ENCODE measurements at places on chromosomes 13 and 19.

- peak; percentile 85 for DNase-seq
These were observed 133.0 kb downstream of the SIPA1L3 start for GRCh38 chr19:38039966-38040365.

- DNase-seq = no peak
These were observed 6.5 kb upstream of the CIRBP start for GRCh38 chr19:1262623-1263123.

DNA sequence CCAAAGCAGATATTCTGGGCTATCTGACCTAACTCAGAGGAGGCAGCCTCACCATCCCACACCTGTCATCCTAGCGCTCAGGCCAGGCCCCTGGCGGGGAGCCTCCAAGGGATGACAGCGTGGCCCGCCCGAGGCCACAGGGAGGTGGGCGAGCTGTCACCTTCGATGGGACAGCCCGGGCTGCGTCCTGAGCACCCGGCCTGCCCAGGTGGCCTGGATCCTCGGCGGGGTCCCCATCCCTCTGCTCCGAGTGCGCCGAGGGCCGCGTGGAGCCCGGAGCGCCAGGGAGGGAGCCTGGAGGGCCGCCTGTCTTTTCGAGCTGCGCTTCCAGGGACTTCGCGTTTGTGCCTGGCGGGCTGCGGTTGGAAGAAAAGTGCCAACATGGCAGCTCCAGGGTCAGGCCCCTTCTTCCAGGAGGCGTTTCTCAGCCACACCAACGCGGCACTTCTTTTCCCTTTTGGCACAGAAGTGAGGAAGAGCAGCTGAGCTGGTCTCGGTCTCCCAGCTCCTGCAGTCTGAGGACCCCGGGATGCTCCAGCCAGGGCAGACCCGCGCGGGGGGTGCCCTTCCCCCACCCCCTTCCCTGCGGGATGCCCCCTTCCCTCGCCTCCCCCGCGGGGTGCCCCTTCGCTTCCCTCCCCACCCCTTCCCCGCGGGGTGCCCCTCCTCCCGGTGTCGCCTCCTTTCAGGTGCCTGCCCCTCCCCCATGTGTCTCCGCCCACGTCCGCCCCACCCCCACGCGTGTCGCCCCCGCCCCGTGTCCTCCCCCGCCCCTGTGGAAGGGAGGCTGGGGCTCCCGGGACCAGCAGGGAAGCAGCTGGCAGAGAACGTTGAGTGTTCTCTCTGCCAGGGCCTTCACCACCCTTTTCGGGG lies 42.3 kb downstream of the GJA3 start:
- peak; percentile 26 for DNase-seq

DNA sequence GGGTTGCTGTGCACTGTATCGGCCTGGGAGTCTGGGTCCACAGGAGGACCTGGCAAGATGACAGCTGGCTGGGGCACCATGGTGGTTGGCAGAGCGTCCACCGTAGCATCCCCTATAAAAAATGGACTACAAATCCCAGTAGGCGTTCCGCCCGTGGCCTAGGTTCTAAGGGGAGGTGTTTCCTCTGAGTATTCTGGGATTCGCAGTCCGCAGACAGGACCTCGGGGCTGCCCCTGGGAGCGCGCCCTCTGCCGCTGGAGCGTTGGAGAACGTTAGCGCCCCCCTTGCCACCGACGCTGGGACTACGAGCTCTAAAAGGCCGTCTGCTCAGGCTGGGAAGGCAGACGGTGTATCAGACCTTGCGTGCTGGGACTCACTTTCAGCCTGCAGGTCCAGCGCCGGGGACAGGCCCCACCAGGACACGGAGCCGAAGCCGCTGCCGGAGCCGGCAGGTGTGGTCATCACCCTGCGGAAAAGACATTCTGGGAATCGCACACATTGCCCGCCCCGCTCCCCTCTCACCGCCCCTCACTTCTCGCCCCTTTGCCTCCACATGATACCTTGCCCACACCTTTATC lies 372 bp downstream of the DNAAF3 start:
- DNase-seq = peak; percentile 93

DNA sequence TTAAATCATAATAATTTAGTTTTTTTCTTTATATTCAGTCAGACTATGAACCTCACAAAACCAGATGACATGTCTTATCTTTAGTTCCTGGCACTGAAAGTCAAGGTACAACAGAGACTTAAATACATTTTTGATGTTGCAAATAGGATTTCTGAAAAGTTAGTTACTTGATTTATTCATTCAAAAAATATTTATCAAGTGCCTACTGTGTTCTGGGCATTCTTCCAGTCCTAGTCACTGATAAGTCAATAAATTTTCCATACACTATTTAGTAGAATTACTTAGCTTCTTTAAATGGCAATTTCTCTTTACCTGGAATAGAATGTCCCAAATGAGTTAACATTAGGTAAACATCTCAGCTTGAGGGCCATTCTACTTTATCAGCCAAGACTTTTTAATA lies 938.3 kb upstream of the PCDH9 start:
- DNase-seq = no peak

GRCh38 chr19:46065486-46066071 lies 24.8 kb upstream of the IGFL4 start:
- DNase-seq = no peak

DNA sequence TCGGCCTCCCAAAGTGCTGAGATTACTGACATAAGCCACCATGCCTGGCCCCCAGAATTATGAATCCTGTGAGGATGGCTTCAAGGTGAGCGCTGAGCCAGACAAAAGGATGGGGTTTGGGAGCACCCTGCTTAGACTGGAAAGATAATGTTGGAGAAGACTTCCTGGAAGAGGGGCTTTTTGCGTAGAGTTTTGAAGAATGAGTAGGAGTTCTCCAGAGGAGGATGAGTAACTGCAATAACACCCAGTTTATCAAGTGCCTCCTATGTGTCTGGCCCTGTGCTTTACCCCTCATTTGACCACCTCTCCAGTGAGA lies 641 bp upstream of the GDF15 start:
- DNase-seq = no peak

DNA sequence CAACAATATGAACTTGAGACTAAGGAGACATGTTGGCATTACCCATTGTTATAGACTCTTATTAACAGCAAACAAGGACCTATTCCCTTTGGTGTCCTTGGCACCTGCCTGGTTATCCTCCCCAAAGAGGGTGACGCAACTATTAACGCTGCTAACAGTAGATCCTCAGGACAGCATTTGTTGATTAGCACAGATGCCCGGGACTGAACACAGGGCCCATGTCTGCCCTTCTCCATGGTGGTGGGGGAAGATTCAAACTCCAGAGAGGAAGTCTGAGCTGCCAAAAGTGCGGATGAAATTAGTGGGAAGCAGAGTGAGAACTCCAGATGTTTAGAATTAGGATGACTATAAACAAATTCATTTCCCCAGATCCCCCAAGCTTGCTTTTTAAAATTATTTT lies 101.2 kb upstream of the RAP2A start:
- DNase-seq = no peak

GRCh38 chr19:45467456-45468158 lies at the start of gene FOSB:
Gene FOSB, plus strand, starts transcription at chr19:45467996. Its CDS starts 591 bp downstream, at chr19:45468587.
- DNase-seq = no peak

GRCh38 chr19:31947436-31948115 lies 397.8 kb upstream of the ZNF507 start:
- DNase-seq = no peak

- DNase-seq = no peak
These were observed 59.7 kb upstream of the TNFRSF19 start for GRCh38 chr13:23510544-23510916.

Data from H54 (cell line).